ENCODE measurements at places on chromosomes 1 and 21.
A peak's percentile ranks its signal among the peaks of the same experiment; 100 is the strongest.

DNA sequence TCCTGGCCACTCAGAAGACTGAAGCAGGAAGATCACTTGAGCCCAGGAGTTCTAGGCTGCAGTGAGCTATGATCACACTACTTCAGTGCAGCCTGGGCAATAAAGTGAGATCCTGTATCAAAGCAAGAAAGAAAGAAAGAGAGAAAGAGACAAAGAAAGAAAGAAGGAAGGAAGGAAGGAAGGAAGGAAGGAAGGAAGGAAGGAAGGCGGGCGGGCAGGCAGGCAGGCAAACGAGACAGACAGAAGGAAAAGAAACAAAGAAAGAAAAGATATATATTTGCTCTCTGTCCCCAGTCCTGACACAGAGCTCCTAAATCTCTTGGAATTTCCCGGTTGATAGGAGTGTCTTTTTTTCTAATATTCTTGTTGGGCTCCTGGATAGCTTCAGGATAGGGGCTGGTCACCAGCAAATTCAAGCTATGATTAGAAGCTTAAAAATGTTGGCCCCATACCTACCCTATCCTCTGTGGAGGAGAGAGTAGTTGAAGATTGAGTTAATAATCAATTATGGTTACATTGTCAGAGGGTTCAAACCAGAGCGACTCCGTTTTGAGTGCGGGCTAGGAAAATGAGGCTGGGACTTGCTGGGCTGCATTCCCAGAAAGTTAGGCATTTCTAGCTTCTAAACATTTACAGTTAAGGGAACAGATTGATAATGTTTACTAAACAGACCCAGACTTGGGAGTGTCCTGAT, 3.3 kb upstream of the MIGA1 start:
- DNase-seq = no peak

DNA sequence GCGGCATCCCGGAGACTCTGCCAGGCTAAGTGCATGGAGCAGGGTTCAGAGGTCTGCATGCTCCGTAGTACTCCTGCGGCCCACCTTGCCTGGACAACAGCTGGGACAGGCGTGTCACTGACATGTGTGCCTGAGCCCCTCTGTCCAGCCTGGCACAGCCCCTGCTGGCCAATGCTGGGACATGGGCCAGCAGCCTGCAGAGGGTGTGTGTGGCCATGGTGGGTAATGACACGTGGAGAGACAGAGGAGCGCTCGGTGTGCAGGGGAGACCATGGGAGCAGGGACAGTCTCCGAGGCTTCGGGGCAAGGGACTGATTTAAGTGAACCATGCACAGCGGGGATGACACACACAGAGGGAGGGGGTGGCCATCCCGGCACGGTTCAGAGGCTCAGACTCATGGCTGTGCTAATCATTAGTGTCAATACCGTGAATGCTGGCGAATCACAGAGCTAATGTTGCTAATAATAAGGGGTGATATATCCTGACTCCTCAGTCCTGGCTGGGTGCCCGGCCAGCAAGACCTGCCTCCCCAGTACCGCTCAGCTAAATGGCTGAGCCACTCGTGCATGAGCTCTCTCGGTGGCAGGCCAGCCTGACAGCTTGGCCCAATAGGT, 41.5 kb downstream of the IGSF21 start:
- peak; percentile 63 for DNase-seq

GRCh38 chr1:194447636-194448035, 1261.2 kb upstream of the B3GALT2 start:
- DNase-seq = no peak

GRCh38 chr21:42358937-42359336, 7.4 kb downstream of the TFF1 start:
- no peak for DNase-seq

Measured in islet precursor cell (in vitro differentiated cells).